Dermis microvascular lymphatic vessel endothelial cell (primary cell): ENCODE measurements at places on chromosomes 6 and 20.

- peak; percentile 70 for DNase-seq
Measured at GRCh38 chr20:51695574-51696303, 72.5 kb downstream of the ATP9A start.

GRCh38 chr6:16375843-16376242 lies 137.5 kb downstream of the GMPR start:
- DNase-seq, result peak; percentile 32

DNA sequence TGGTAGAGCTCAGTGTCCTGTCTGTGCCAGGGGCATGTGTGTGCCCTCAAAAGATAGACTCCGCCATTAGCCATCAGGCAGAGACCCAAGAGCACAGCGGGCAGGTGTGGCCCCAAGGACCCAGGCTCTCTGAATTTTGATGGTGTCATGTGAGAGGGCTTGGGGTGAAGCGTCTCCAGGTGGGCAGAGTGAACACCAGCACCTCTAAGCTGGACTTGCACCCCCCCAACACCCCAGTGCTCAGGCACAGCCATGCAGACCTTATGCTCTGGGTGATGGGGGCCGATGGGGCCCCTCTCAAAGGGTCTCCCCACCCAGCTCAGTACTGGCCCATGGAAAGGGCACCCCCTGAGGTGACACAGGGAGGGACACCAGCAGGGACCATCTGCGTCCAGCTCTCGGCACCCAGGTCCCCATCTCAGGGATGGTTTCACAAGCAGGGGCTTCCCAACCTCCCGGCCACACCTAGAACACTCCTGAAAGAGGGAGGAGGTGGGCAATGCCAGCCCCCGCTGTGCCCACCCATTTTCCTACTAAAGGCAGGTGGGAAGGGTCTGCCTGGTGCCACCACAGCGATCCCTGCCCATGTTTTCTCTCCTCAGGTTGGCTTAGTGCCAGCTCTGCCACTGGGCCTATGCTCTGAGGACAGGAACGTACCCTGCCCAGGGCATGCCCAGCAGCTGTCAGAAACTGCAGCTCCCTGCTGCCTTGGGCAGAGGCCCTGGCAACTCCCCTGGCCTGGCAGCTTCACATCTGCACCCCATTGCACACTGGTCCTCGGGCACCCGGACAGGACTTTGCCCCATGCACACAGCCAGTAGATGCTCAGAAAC lies 3.5 kb downstream of the CST7 start:
- DNase-seq, result no peak

GRCh38 chr6:56655249-56655648 lies 12.6 kb upstream of the DST start:
- no peak for DNase-seq

- DNase-seq, result no peak
Measured at GRCh38 chr6:127484212-127484863, 25.1 kb upstream of the KIAA0408 start.

GRCh38 chr6:46502486-46503119 lies 11.4 kb upstream of the RCAN2 start:
- no peak for DNase-seq

DNA sequence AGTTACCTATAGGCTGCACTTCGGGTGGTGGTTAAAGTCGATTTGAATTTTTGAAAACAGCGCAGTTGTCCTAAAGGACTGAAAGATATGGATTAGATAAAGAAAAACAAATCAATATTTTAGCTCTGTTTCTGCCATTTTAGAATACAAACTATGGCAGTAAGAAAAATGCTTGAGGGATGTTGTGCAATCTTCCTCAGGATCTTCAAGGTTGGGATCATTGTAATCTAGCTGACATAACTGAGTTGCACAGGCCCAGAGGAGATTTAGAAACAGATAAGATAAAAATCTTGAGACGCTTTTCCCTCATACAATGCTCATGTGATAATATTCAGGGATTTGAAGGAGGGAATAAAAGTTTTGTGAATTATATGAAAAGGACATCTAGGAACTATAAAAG lies 926 bp downstream of the PEX3 start:
- no peak for DNase-seq

DNA sequence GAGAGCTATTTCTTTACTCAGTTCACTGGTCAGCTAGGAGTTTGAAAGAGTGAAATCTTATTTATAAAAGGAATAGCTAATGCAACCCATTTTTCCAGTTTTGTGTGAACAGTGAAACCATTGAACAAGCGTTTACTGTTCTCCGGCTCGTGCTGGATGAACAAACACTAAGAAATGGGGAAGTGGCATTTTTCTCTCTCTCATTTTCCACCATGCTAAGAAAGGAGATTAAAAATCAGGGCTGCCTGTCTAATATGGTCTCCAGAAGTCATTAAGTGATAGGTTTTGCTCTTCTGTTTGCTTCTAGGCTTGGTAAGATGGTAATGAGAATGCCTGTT lies 774 bp upstream of the SFT2D1 start:
- DNase-seq, result no peak

GRCh38 chr6:101266063-101266462 lies 127.4 kb upstream of the GRIK2 start:
- no peak for DNase-seq

- DNase-seq, result no peak
Measured at GRCh38 chr6:87277123-87277522, 45.3 kb upstream of the SMIM8 start.

- DNase-seq, result no peak
Measured at GRCh38 chr6:132286298-132287019, 114.8 kb downstream of the MOXD1 start.

DNA sequence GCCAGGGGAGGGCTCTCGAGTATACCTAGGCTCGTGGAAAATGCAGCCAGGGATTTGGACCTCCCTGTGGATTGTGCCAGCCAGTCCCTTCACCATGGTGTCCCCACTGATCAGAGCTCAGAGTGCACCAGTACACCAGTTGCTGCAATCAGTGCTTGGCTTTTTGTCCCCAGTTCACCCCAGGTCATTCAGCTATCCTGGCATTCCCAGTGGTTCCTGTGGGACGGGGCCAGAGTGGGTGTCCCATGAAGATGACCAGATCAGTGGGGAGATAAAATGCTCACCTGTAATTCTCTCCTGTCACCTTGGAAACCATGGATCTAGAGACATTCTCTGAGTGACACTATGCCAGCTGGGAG lies 23.8 kb downstream of the MAS1 start:
- DNase-seq, result no peak

DNA sequence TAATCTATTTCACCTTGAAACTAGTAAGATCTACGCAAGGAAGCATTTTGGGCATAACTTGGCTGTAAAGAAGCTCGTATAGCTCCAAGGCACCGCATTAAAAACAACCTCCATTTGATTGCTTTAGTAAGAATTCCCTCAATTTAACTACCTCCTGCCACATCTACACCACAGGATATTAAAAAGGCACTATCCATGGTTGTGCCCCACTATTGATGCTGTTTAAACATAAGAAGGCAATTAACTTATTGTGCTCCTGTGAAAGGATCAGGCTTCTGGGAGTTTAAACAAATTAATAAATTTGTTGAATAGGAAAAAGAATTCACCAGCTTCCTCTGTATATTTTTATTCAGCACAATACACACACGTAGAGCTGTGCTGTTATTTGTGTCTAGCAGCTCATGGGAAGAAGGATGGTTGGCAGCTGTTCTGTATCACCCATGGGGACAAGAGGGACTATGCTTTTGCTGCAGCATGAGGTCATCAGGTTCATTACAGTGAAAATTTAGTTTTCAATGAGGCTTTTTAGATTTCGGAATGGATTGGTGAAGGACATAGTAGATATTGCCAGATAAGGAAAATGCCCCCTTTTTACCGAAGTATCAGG lies 513.3 kb downstream of the HAO1 start:
- DNase-seq, result no peak

GRCh38 chr6:143596866-143597265 lies 80.9 kb upstream of the PHACTR2 start:
- DNase-seq, result no peak

DNA sequence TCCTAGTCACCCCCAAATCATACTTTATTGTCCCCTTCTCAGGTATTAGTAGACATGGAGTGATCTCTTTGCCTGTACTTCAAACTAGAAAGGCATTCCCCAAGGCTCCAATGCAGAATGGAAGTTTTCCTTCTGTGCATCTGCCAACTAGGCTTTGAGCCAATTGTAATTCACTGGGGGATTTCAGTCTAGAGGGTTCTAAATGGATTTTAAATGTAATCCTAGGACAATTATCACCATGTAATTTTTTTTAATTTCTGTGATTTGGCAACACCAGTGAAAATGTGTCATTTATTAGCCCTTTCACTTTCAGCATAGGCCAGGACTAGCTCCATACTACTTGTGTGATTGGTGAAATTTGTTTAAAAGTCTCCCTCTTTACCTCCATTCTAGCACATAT lies 557.6 kb upstream of the MARCKS start:
- DNase-seq, result no peak

- DNase-seq, result peak; percentile 75
Measured at GRCh38 chr6:147201885-147202515, 2.2 kb upstream of the STXBP5 start.

- no peak for DNase-seq
Measured at GRCh38 chr6:135030056-135030473, 24.6 kb downstream of the HBS1L start.

DNA sequence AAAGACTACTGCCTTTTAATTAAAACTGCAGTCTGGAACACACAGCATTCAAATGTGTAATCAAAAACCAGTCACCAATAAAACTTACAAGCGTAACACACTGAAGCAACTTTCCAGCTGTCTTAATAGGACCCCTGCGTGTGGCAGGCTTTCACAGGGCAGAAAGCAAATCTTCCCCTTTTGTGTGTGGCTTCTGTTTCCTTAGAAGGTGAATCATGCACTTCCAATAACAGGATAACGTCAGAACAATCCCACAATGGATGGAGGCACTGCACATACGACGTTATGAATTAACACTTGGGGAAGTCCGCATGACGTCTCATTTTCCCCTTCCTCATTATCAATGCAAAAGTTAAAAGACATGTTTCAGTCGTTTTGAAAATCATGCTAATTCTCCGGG lies 44.8 kb downstream of the INSM1 start:
- peak; percentile 78 for DNase-seq

DNA sequence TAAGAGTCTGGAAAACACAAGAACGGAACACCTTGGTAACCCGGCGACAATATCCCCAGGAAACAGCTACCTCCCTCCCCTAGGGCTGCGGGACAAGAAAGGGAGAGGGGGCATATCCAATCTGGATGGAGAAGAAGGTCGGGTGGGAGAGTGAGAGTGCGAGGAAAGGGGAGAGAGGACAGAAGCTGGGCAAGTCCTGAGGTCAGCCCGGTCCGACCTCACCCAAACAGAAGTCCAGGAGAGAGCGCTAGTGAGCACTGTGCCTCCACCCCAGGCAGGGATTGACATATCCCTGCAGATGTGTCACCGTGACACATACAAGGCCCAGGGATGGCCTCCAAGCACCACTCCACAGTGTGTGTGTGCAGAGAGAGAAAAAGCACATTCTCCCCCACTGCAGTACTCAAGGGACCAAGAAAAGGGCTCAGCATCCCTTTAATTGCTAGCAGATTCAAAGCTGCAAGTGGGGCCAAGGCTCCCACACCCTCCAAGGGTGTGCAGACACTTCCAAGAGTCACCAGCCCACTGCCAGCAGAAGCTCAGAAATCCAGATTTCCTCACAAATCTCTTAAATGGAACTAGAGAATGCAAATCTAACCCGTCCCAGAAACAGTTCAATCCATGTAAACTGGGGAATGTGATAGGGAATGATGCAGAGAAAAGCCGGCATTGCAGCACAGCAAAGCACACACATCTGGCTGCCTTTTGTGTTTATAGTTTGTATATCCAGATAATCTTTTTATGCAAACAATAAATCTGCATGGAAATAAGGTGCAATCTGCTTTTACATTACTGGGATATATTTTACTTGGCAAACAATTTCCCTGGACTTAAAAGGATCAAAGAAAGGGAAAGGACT lies 3.1 kb downstream of the PXDC1 start:
- peak; percentile 88 for DNase-seq

GRCh38 chr6:135909737-135910387 lies 58.4 kb downstream of the PDE7B start:
- DNase-seq, result peak; percentile 59

- DNase-seq, result no peak
Measured at GRCh38 chr6:43714311-43715055, 26.9 kb upstream of the MRPS18A start.

GRCh38 chr6:31272836-31273626 lies 1.1 kb upstream of the HLA-C start:
- DNase-seq, result no peak

DNA sequence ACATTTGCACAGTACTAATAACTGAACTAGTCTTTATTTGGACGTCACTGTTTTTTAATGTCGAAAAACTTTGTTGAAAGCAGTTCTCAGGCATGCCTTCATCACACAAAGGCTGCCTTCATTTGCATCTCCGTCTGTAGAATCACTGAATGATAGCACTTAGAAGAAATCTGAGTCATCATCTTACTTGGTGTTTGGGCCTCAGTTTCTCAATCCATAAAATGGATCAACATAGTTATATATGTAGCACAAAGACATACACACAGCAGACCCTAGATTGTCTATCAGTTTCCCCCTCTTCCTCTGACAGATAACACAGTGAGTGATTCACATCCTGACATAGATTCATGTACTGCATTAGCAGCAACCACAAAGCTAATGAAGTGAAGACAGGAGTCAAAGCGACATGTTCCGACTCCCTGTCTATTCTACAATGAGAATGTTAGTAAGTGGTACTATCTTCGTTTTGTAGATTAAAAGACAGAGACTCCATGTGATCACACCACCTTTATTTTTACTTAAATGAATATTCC lies 80.4 kb upstream of the PDE10A start:
- DNase-seq, result no peak

DNA sequence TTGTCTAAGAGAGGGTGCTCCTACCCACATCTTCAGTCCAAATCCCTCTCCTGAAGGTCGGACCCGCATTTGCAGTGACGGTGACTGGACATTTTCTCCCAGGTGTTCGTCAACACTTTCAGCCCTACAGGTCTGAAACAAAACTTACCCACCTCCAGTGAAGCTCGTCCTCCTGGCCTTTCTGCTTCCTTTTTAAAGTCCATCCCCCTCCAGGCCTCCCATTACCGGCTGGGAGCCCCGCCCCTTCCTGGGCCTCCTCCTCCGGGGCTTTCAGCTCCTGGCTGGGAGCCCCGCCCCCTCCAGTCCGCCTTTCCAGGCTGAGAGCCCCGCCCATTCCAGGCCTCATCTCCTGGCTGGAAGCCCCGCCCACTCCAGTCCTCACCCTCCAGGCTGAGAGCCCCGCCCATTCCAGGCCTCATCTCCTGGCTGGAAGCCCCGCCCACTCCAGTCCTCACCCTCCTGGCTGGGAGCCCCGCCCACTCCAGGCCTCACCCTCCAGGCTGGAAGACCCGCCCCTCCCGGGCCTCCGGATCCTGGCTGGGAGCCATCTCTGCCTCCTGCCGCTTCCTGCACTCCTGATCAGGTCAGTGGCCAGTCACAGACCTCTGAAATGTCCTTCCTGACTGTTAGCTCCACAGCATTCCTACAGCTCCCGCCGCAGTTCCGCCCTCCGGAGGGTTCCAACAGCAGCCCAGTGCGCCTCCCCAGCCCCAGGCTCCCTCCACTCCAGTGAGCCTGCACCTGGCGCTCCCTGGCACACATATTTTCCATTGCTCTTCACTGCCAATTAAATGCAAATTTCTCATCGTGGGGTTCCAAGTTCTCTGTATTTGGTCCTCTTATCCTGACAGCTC lies 98.5 kb downstream of the LY86 start:
- peak; percentile 99 for DNase-seq

- DNase-seq, result peak; percentile 52
Measured at GRCh38 chr20:10511509-10512251, 76.6 kb downstream of the SLX4IP start.
